NCI-H524 (cell line): ENCODE measurements at places on chromosomes 1 and 21.
A peak's percentile ranks its signal among the peaks of the same experiment; 100 is the strongest.

- DNase-seq = peak; percentile 24
Observed at GRCh38 chr1:57637155-57637554, 213.3 kb upstream of the DAB1 start.

- no peak for DNase-seq
Observed at GRCh38 chr1:145955436-145955835, 2.4 kb downstream of the LIX1L start.

GRCh38 chr21:18524097-18524880 lies 120.7 kb upstream of the TMPRSS15 start:
- peak; percentile 33 for DNase-seq

DNA sequence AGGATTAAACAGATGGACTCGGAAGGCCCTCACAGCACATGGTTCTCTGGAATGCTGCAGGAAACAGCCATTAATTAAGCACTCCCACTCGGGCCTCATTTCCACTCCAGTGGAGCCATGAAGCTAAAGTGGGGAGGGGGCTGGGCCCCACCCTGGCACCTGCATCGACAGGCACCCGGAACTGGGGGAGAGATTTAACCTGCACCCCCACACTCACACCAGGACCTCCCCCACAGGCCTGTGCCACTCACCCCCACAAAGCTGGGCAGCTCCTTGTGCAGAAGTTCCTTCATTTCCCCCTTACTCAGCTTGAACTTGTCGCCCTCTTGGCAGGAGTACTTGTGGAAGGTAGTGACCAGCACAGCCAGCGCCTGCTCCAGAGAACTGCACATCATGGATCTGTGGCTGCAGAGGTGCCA lies 2.2 kb downstream of the S100A2 start:
- DNase-seq = peak; percentile 42

DNA sequence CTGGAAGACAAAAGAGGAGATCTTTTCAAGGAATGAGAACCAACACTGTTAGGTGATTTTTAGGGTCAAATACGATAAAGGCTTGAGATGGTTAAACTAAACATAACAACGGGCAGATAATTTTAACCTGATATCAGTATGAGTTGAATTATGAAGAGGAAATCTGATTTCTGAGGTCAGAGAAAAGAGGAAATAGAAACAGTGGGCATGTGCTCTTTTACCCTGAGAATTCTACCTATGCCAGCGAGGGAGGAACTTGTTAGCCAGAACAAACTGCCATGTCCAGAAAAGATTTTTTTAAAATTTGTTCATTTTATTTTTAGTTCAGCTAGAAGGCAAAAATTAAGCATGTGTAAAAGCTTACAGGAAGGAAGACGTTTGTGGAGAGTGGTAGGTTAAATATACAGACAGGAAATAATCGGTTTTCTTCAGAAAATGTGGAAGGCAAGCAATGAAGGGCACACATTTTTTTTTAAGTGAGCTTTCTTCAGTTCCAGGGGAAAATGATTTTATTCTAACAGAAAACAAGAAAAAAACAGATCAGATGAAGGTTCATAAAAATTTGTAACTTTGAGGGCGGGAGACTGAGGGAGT lies 1745.3 kb downstream of the MRPL39 start:
- DNase-seq = no peak
